RCC 7860 (cell line): ENCODE measurements at places on chromosomes 1 and 21.

DNA sequence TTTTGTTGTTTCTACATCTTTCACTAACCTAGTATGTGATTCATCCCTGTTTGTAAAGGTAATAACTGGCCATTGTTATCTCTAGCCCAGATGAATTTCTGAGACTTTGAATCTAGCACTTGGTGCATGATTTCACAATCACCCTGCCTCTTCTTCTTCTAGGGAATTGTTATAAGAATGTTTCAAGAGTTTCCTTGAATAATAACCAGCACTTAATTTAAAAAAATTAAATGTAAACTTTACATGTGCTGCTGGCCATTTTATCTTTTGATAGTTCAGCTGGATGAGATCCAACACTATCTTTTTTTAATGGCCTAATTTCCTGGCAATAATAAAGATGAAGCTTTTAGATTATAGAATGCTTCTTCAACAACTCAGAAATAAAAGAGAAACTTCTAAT is 31.8 kb downstream of the UBE2U start:
- DNase-seq, result no peak

GRCh38 chr1:159223004-159223403 is 18.3 kb downstream of the ACKR1 start:
- no peak for DNase-seq

DNA sequence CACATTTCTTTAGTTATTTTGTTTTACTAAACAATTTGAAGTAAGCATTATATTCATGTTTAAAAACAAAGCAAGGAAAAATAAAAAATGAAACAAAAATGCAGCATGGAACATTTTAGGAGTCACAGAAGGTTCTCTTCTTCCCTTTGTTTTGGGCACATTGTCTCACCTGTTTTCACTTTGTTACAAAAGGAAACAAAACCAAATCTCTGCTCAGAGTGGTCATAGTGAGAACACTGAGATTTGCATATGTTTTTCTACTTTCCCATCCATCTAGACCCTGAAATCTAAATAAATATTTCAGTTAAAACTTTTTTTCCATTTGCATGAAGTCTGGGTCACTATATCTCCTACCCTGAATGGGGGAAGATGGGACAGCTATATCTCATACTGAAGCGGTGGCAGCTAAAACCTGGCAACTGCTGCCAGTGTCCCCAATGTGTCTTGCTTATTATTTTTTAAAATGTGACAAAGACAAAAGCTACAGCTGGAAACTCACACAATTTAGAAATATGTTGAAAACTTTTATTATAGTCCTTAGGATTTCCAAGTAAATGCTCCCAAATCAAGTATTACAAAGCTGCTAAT is 3.5 kb downstream of the EXOC8 start:
- no peak for DNase-seq

GRCh38 chr1:41171266-41171874 is 70.7 kb downstream of the SCMH1 start:
- no peak for DNase-seq

DNA sequence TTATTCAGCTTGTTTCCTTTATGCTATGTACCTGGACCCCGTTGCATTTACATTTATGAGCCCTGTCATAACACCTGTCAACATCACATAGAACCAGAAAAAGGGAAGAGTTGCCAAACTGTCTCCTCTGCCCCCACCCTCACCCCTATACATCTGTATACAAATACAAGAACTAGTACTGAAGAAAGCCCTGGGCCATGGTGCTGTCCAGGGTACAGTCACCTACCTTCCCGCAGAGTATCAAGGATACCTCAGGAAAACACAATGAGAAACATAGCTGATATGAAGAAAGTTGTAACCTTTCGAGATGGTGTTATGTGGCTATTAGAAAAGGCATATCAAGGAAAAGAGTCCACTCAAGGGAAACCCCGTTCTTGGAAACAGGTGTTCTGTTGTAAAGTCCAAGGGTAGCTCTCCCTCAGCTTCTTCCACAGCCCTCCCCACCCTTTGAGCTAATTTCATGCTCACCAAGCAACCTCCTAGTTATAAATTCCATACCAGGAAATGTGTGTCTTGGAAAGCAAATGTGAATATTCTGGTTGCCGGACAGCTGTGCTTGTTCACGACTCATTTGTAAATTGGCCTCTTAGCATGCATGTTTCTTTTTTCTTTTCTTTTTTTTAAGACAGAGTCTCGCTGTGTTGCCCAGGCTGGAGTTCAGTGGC is 16.7 kb upstream of the AVPR1B start:
- no peak for DNase-seq

GRCh38 chr1:205144751-205145150 is 23.0 kb upstream of the RBBP5 start:
- DNase-seq, result peak; percentile 69

GRCh38 chr1:109163551-109163950 is 49.6 kb downstream of the ELAPOR1 start:
- no peak for DNase-seq

GRCh38 chr1:105100102-105100501 is 1350.4 kb downstream of the AMY1C start:
- DNase-seq, result no peak

GRCh38 chr1:63628607-63629006 is 35.4 kb downstream of the PGM1 start:
- no peak for DNase-seq

DNA sequence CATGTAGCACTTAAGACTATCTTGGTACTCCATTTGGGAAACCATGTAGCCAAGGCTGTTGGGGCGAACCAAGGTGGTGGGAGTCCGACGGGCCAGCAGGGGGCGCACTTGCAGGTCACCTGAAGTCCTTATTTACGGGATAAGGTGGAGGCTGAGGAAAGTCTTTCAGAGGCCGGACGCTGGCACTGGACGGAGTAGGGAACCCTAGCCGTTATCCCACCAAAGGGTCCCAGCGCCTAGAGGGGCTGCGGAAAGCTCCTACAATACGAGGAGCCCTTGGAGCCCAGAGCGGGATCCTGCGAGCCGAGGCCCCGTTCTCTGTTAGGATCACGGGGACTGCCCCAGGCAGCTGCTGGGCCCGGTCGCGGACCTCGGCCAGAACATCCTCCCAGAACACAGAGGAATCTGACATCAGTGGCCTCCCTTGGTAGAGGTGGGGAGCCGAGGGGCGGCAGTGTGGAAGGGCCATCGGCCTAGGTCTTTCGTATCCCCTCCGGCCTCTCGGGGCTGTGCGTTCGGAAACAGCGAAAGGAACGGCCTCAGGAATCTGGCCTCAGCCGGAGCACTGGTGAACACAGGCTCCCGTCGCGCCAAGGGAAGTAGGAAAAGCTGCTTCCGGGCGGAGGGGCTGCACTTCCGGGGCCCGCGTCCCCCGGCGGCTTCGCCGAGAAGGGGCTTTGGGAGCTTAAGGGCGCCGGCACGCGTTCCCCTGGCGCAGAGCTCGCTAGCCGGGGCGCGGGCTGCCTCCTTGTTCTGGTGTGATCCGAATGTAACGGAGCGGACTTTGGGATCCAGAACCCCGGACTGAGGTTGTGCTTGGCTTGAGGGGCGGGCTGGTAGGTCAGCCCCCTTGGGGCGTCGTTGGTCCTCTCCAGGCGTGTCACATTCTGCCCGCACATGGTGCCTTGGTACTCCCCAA is 29.9 kb upstream of the RPTN start:
- DNase-seq, result peak; percentile 35

- DNase-seq, result peak; percentile 61
Observed at GRCh38 chr1:17438318-17439249, 893 bp downstream of the RCC2 start.

- no peak for DNase-seq
Observed at GRCh38 chr1:162145280-162145965, 75.9 kb downstream of the NOS1AP start.

- DNase-seq, result peak; percentile 24
Observed at GRCh38 chr1:84122780-84123382, 21.2 kb upstream of the PRKACB start.

GRCh38 chr1:47782414-47783166 is 214.6 kb downstream of the TRABD2B start:
- no peak for DNase-seq

- DNase-seq, result no peak
Observed at GRCh38 chr1:201026836-201027235, 3.3 kb upstream of the KIF21B start.

- no peak for DNase-seq
Observed at GRCh38 chr1:113201560-113201959, 128.6 kb downstream of the LRIG2 start.

DNA sequence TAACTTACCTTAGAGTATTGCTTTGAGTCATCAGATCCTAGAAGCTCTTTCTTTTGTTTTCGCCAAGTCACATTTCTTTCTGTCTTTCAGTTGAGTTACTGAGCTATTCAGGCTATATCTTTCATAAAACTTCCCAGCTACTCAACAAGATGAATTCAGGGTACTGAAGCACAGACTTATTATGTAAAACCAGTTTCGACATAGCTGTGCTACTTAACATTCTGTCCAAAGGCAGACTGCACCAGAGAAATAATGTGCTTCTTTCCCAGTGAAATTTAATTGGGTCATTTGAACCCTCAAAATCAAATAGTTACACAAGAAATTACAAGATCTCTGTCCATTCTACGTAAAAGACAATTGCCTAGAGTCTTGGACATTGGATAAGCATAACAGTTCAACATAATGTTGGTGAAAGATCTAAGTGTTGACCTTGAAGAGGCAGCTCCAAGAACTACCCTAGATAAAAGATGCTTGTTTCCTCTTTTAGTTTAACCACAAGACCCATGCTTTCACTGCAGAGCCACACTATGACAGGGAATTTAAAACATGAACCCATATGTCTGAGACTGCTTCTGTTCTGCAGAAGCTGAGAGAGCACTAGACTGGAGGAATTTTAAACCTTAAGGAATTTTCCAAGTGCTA is 163.2 kb downstream of the LRRC40 start:
- DNase-seq, result no peak

GRCh38 chr1:200242110-200243041 is 167.5 kb downstream of the ZNF281 start:
- DNase-seq, result no peak

GRCh38 chr1:201918343-201918742 is 28.0 kb downstream of the LMOD1 start:
- no peak for DNase-seq

- no peak for DNase-seq
Observed at GRCh38 chr1:235504122-235504493, at the start of gene B3GALNT2. B3GALNT2 (minus strand) TSS chr1:235504452; CDS start chr1:235504252, 200 bp downstream.

DNA sequence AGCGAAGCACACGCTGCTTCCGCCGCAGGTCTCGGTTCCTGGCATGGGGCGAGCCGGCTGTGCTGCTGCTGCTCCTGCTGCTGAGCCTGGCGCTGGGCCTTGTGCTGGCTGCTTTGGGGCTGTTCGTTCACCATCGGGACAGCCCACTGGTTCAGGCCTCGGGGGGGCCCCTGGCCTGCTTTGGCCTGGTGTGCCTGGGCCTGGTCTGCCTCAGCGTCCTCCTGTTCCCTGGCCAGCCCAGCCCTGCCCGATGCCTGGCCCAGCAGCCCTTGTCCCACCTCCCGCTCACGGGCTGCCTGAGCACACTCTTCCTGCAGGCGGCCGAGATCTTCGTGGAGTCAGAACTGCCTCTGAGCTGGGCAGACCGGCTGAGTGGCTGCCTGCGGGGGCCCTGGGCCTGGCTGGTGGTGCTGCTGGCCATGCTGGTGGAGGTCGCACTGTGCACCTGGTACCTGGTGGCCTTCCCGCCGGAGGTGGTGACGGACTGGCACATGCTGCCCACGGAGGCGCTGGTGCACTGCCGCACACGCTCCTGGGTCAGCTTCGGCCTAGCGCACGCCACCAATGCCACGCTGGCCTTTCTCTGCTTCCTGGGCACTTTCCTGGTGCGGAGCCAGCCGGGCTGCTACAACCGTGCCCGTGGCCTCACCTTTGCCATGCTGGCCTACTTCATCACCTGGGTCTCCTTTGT is 2.6 kb downstream of the TAS1R3 start:
- no peak for DNase-seq

DNA sequence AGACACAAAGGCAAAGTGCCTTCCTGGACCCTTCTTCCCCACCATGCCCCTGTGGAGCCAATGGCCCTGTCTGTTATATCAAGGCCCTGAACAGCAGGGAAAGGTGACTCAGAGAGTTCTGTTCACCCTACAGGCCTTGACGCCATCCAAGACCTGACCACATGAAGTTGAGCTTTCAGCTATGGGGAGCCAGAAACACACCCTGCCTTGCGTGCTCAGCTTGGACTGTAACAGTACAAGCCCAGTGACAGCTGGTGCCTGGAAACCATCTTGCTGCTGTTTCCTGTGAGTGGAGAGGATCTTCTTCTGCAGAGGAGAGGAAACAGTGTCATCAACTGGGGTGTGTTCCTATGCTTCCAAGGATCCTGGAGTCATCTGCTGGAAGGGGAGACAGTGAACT is 165.0 kb upstream of the IRF2BP2 start:
- DNase-seq, result no peak

DNA sequence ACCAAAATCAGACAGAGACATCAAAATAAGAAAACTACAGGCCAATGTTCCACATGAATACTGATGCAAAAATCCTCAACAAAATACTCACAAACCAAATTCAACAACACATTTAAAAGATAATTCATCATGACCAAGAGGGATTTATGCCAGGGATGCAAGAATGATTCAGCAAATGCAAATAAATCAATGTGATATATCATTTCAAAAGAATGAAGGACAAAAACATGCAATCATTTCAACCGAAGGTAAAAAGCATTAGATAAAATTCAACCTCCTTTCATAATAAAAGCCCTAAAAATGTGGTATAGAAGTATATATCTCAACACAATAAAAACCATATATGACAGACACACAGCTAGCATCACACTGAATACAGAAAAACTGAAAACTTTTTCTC is 81.5 kb upstream of the LYPLAL1 start:
- DNase-seq, result peak; percentile 37

GRCh38 chr1:82836973-82837680 is 1036.4 kb downstream of the ADGRL2 start:
- no peak for DNase-seq
